ENCODE measurements at places on chromosomes 16 and 17. TPM values are rescaled to one million over a fixed set of nuclear protein-coding genes. Genes with fewer than 3 reads are reported as not detected.

- peak; percentile 54 for DNase-seq
These were observed 1.3 kb upstream of the HIC1 start for GRCh38 chr17:2053380-2054261.

DNA sequence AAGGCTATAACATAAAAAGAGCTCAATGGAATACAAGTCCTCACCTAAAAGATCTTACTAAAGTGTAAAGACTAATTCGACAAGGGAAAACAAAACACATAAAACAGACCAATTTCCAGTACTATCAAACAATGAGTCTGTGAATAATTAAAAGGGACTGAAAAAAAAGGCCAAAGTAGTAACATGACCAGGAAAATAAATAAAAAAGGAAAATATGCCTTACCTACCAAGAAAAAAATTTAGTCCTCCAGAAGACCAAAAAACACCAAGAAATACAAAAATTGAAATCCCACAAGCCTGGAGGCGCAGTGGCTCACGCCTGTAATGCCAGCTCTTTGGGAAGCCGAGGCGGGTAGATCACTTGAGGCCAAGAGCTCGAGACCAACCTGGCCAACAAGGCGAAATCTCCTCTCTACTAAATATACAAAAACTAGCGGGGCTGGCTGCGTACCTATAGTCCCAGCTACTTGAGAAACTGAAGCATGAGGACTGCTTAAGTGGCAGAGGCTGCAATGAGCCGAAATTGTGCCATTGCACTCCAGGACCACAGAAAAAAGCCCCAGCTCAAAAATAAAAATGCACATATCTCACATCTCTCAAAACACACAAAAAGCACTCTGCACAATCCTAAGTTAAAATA, 60.8 kb downstream of the TEX14 start:
- no peak for DNase-seq

Gene COX10
- total RNA-seq = 16.0 TPM

Gene PDIA2
- 0.48 TPM for total RNA-seq

Gene KRTAP2-1
- total RNA-seq = not detected
